ENCODE measurements at places on chromosomes 5 and 9.

GRCh38 chr5:106106384-106106783 is 1564.4 kb downstream of the EFNA5 start:
- DNase-seq: no peak

DNA sequence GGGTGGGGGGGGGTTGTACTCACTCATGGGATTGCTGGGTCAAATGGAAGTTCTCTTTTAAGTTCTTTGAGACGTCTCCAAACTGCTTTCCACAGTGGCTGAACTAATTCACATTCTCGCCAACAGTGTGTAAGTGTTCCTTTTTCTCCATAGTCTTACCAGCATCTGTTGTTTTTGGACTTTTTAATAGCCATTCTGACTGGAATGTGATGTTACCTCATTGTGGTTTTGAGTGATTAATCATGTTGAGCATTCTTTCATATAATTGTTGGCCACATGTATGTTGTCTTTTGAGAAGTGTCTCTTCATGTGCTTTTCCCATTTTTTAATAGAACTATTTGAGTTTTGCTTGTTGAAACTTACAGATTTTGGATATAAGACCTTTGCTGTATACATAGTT is 94.9 kb upstream of the PLPPR1 start:
- no peak for DNase-seq

DNA sequence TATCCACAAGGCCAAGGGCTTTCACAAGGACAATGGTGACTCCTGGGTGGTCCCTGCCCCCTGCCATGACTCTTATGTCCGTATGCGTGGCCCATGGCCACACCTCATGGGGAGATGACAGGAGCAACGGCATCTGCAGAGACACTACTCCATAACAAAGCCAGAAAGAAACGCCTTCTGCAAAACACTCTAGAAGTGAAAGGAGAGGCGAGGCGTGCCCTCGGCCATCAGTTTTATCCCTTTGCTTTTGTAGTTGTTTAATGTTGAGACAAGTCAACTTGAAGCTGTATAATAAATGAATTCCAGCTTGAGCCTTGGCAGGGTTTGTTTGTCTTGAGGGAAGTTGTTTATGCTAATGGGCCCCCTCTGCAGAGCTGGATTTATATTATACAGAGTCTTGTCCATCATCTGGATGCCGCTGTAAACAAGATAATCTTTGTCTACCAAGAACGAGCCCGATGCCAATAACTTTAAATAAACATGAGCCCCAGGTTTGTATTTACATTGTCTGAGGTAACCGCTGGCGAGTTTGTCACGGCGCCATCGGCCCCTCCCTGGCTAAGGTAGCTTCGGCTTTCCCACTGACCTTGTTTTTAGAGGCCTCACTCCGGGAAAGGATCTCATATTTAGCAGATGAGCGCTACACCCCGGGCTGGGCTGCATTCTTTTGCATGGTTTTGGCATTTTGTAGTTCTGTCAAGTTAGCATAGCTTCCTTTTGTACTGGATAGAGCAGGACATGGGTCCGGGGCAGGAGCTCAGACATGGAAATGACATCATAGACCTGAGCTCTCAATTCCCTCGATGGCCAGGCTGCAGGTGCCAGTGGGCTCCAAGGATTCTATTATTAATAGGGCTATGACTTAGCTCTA is 165.3 kb downstream of the ERCC6L2 start:
- no peak for DNase-seq

- no peak for DNase-seq
Measured at GRCh38 chr9:27261517-27262211, 35.3 kb downstream of the EQTN start.

GRCh38 chr5:158275511-158275910 is 416.6 kb upstream of the CLINT1 start:
- DNase-seq: no peak

GRCh38 chr9:99463131-99463530 is 241.0 kb downstream of the SEC61B start:
- DNase-seq: no peak

DNA sequence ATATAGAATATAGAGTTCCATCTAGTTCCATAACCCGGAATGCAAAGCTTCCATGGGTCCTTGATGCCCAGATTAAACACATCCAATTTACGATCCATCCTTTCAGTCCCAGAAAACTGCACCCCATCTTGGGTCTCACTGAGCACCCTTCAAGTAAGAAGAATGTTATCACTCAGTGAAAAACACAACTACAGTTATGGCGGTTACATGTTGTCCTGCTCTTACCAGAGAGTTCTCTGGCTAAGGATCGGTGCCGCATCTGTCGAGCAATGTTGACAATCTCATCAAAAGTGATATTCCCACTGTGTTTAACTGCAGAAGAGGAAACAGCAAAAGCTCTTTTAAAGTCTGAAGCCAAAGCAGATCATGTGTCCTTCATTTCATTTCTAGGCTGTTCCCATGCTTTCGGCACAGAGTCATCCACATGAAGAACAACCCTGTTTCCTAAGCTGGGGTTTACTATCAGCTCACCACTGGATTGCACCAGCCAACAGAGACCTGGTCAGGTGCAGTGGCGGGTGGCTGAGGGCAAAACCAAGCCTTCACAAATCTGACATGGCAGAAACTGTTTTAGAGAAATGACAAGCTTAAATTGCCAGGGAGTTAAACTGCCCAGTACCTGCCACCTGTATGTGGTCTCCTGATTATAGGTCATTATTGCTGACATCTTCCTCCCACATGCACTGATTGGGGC is 2.9 kb downstream of the RPL12 start:
- DNase-seq: peak; percentile 21

- peak; percentile 31 for DNase-seq
Measured at GRCh38 chr5:77893225-77893860, 117.2 kb upstream of the TBCA start.

- peak; percentile 62 for DNase-seq
Measured at GRCh38 chr9:127586537-127586936, 25.5 kb upstream of the STXBP1 start.

- no peak for DNase-seq
Measured at GRCh38 chr9:6549106-6549800, 96.3 kb downstream of the GLDC start.

GRCh38 chr5:73487815-73488214 is 10.4 kb upstream of the BTF3 start:
- DNase-seq: no peak

GRCh38 chr5:148107608-148108007 is 43.8 kb downstream of the SPINK5 start:
- DNase-seq: no peak

DNA sequence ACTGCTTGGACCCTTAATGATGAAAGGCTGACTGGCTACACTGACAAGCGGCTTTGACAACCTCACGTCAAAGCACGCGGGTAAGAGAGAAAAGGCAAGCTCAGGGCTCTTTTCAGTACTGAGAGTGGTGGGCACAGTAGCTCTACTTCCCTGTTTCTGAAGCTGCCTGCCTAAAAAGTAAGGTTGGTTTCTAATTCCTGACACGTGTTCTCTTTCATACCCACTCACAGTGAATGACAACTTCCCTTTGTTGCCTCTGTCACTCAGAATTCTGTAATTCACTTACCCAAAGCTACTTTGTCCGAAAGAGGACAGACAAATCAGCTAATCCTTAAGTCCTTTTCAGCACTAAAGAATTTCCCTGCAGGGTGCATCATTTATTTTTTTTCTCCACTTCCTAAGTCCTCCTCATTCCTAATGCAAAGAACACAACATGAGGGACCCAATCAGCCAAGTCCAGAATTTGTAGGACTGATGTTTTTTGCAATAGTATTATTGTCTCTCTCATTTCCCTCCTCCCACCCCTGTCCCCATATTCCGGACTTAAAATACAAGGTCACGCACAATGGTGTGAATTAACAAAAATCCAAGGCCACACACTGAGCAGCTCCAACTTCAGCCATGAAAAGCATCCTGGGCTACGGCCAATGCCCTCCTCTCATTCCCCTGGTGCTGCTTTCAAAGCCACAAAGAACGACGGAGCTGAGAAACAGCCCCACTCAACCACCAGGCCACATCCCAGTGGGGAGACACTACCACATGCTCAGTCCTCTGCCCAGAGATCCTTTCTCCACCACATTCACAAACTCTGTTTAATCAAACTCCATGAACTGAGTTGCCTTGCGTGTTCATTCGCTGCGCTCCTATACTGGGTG is 221.0 kb downstream of the TSSK1B start:
- DNase-seq: no peak

DNA sequence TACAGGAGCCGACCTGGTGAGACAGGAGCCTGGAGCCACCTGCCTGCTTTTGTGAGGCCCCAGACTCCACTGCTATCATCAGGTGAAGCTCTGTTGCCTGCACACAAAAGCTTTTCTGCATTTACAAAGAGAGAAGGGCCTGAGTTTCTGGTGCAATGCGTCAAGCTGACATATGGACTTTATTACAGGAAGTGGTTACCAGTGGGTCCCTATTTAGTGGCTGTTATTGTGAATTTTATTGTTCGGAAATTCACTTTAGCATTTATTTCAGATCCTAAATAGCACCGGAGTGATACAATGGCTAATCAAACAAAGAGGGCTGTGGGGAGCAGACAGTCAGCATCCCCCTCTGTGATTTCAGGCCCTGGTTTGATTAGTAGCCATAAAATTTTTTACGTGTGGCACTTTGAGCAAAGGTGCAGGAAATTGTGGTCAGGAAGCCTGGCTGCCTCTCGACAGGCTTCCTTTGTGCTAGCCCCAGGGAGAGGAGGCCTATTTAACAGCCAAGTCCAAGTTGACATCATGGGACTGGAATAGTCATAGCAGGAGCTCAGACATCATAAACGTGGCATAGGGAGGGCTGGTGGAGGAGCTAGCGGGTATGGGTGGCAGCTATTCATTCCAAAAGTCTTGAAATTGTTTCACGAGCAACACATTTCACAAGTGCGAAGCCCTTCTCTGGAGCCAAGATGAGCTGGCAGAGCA is 8.4 kb downstream of the TGFBI start:
- DNase-seq: peak; percentile 95

DNA sequence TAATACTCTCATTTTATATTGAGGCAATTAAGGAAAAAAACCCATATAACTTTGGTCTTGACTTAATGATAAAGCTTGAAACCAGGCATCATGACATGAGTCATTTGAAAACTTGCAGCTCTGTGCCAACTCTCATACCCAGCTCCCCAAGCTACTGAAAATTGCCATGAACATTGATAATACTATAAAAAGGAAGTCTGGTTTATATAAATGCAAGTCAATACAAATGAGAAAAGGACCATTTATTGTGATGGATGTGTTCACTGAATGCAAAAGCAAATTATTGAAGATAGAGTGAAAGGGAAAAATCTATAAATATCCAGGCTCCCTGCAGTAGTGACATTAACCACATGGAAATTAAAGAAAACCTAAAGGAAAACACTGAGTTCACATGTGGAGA is 116.3 kb downstream of the DEPDC1B start:
- peak; percentile 29 for DNase-seq

DNA sequence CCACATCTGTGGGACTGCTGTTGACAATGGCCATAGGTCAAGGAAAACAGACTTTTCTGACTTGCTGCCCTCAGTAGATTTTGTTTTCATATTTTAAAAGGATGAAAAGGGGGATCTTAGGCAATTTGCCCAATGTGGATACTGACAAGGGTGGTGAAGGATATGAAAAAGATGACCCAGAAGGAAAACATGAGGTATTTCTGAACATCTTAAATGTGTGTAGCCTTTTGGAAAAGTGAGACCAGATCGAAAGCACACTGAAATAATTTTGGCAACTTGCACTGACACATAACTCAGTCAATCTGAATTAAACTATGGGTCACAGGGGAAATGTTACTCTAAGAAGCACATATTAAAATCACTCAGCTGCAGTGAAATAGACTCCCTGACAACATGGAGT is 1793.0 kb upstream of the ACO1 start:
- no peak for DNase-seq
